ENCODE measurements at places on chromosomes 3 and 15. TPM values are rescaled to one million over a fixed set of nuclear protein-coding genes. Genes with fewer than 3 reads are reported as not detected.

The UQCC5 gene
- 5.8 TPM for total RNA-seq

The GOLGA8Q gene
- total RNA-seq = 0.71 TPM

The TBC1D2B gene
- 43.7 TPM for total RNA-seq

The TGM5 gene
- total RNA-seq = not detected

The KNG1 gene
- total RNA-seq = 451 TPM

The GOLGA8T gene
- not detected for total RNA-seq

The GOLGA8N gene
- 32.1 TPM for total RNA-seq

The GPR62 gene
- total RNA-seq = not detected

The PARP9 gene
- 35.5 TPM for total RNA-seq

The SLC28A2 gene
- 0.04 TPM for total RNA-seq

The SETMAR gene
- total RNA-seq = 7.3 TPM

The ZBED2 gene
- not detected for total RNA-seq

The CALML4 gene
- total RNA-seq = 5.5 TPM

The GASK1A gene
- total RNA-seq = 13.3 TPM

The C3orf20 gene
- total RNA-seq = not detected

The SERINC4 gene
- total RNA-seq = 0.26 TPM

GRCh38 chr3:134965865-134966481 is 170.9 kb downstream of the EPHB1 start:
- no peaks in the 10 kb centered on the region for H3K36me3 ChIP-seq
- no peaks in the 10 kb centered on the region for H3K4me1 ChIP-seq
- H3K27me3 ChIP-seq = no peaks in the 10 kb centered on the region
- DNase-seq = no peak
- H3K4me3 ChIP-seq = no peak overlapping the region

- no peak overlapping the region for H3K27ac ChIP-seq
- H3K4me3 ChIP-seq = no peak overlapping the region
- no peak for DNase-seq
- H3K36me3 ChIP-seq = no peaks in the 10 kb centered on the region
Measured at GRCh38 chr3:190436331-190436730, 13.4 kb downstream of the TMEM207 start.

DNA sequence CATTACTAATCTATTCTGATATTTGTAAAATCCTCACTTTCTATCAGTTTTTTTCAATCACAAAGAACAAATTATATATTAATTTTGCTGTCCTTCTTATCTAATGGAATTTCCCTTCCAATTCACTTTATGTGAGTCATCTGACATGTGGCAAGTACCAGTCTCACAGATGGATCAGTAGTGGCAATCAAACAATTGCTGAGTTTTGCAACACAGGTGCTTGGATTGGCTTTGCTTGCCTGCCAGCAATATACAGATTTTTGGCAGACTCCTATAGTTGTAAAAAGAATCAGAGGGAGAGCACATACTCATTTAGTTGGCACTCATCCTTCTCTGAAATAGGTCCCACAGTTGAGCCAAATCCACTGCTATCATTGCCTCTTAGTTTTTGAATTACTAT is 83.7 kb downstream of the BCHE start:
- H3K4me3 ChIP-seq = no peak overlapping the region
- no peak overlapping the region for H3K27ac ChIP-seq
- no peak for DNase-seq
- H3K4me1 ChIP-seq = no peaks in the 10 kb centered on the region

DNA sequence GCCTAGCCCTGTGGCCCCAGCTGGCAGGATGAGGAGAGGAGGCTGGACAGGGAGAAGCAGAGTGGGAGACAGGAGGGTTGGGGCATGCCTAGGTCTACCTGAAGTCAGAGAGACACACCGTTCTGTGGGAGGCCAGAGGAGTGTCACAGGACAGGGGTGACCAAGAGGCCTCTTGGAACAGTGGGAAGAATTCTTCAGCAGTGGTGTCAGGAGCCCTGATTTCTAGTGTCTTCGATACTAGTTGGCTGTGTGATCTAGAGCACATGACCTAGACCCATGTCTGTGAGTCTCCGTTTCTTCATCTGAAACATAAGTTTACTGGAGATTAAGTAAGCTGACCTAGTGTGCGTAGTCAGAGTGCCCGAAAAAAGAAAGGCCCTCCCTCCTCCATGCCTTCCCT is 92.2 kb downstream of the EEFSEC start:
- H3K4me1 ChIP-seq = no peaks in the 10 kb centered on the region
- no peaks in the 10 kb centered on the region for H3K27me3 ChIP-seq
- H3K4me3 ChIP-seq = no peak overlapping the region

GRCh38 chr15:64247535-64247905 is 84.7 kb upstream of the PPIB start:
- H3K4me1 ChIP-seq = no peaks in the 10 kb centered on the region
- no peaks in the 10 kb centered on the region for H3K27me3 ChIP-seq
- DNase-seq = no peak

DNA sequence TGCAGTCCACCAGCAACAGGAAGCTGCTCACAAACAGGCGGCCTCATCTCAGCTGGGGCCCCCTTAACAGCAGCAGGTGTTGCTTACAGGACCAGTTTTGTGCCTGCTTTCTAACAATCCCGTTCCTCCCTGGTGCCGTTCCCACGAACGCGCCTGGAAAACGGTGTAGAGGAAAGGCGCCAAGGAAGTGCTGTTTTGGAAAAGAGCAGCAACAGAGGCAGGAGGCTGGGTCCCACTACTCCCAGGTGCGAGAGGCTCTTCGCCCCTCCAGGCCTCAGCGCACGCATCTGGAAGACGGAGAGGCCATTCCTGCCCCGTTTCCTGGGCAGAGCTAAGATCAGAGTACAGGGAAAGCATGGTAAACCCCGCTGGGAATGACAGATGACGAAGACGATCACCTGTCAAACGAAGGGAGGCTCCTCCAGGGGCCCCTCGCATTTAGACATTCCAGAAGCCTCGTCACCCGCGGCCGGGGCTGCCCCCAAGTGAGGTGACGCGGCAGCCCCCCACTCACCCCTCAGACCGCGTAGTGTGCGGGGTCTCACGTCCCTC is 603 bp downstream of the SCAPER start:
- H3K27ac ChIP-seq = peak overlapping the region; percentile 85
- no peak for DNase-seq

GRCh38 chr3:157815739-157816138 is 290.5 kb downstream of the SHOX2 start:
- H3K4me3 ChIP-seq = no peak overlapping the region
- no peak for DNase-seq
- no peak overlapping the region for H3K27ac ChIP-seq
- no peaks in the 10 kb centered on the region for H3K27me3 ChIP-seq
- H3K36me3 ChIP-seq = no peaks in the 10 kb centered on the region

- no peaks in the 10 kb centered on the region for H3K36me3 ChIP-seq
- no peaks in the 10 kb centered on the region for H3K4me1 ChIP-seq
- DNase-seq = no peak
- H3K4me3 ChIP-seq = no peak overlapping the region
- H3K27ac ChIP-seq = no peak overlapping the region
Measured at GRCh38 chr3:147360646-147361453, 45.5 kb downstream of the ZIC4 start.

GRCh38 chr3:46059432-46059831 is 32.1 kb upstream of the XCR1 start:
- H3K36me3 ChIP-seq = no peaks in the 10 kb centered on the region
- no peak overlapping the region for H3K4me3 ChIP-seq
- DNase-seq = no peak

GRCh38 chr3:81214631-81215030 is 546.8 kb downstream of the GBE1 start:
- no peak overlapping the region for H3K4me3 ChIP-seq
- no peak for DNase-seq
- H3K27me3 ChIP-seq = no peaks in the 10 kb centered on the region
- no peak overlapping the region for H3K27ac ChIP-seq
- no peaks in the 10 kb centered on the region for H3K4me1 ChIP-seq

- H3K4me3 ChIP-seq = no peak overlapping the region
- no peak for DNase-seq
- H3K27ac ChIP-seq = no peak overlapping the region
- no peaks in the 10 kb centered on the region for H3K27me3 ChIP-seq
- no peaks in the 10 kb centered on the region for H3K4me1 ChIP-seq
Measured at GRCh38 chr3:54759166-54759565, 168.7 kb downstream of the LRTM1 start.

DNA sequence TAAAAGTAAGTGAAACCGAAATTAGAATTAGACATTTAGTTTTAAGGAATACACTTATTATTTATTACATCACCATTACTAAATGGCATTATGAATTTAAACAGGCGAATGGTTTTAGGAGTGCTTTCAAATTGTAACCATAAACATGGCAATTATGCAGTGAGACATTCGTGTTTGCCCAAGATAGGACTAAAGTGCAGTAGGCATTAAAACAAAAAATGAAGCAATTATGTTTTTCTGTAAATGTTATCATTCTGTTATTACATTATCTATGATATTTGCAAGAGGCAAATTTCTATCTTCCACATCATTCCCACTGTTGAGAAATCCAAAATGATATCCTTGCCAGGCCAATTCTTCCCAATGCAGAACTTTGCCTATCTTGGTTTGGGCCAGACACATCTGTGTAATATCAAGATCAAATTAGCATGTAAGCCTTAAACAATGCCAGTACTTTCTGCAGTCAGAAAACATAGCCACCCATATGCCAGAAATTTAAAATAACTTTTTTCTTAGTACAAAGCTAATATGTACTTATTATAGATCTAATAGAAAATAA is 156.9 kb downstream of the ATP8B4 start:
- H3K27ac ChIP-seq = no peak overlapping the region
- H3K4me3 ChIP-seq = no peak overlapping the region
- no peaks in the 10 kb centered on the region for H3K4me1 ChIP-seq
- H3K36me3 ChIP-seq = no peaks in the 10 kb centered on the region
- DNase-seq = no peak

GRCh38 chr3:158725348-158726011 is 6.8 kb downstream of the RARRES1 start:
- H3K27me3 ChIP-seq = no peaks in the 10 kb centered on the region
- peaks cover 21% of the 10 kb centered on the region for H3K4me1 ChIP-seq
- no peaks in the 10 kb centered on the region for H3K36me3 ChIP-seq
- no peak overlapping the region for H3K27ac ChIP-seq
- peak; percentile 84 for DNase-seq
- H3K4me3 ChIP-seq = no peak overlapping the region

- no peaks in the 10 kb centered on the region for H3K27me3 ChIP-seq
- H3K36me3 ChIP-seq = no peaks in the 10 kb centered on the region
- H3K4me1 ChIP-seq = no peaks in the 10 kb centered on the region
- no peak for DNase-seq
Measured at GRCh38 chr3:72338942-72339669, 509.1 kb downstream of the SHQ1 start.

- no peak for DNase-seq
- no peak overlapping the region for H3K4me3 ChIP-seq
- H3K4me1 ChIP-seq = no peaks in the 10 kb centered on the region
- no peaks in the 10 kb centered on the region for H3K27me3 ChIP-seq
Measured at GRCh38 chr3:12175137-12175593, 16.5 kb upstream of the TIMP4 start.

GRCh38 chr15:53196242-53196641 is 406.1 kb upstream of the ONECUT1 start:
- no peak overlapping the region for H3K4me3 ChIP-seq
- no peaks in the 10 kb centered on the region for H3K27me3 ChIP-seq
- H3K4me1 ChIP-seq = no peaks in the 10 kb centered on the region

DNA sequence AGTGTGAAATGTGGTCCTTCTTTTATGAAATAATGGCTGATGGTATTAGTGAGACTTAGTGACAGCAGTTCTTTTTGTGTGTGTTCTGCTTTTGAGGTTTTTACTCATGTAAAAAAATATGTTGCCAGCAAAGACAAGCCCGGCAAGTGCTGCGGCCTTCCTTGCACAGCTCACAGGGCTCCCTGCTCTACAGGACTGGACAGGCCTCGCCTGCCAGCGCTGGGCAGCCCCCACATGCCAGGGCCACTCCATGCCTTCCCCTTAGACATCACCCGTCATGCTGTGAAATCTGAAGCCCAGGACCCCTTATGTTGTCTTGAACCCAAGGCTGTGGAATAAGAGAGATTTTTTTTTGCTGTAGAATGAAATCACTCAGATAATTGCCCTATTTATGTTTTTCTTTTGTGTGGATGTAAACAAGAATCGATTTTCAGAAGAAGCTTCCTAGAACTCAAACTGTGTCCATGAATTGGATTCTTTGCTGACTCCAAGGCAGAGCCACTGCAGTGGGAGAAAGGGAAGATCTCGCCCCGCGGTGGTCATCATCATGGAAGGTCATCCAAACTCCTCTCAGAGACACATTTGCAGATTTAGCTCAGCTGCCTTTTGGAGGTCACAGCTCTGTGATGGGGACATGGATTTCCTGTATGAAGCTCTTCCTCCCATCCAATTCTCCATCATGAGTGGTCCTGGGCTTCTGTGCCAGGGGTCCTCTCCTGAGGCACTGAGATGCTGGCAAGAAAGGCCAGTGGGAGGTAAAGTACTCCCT is 150.8 kb downstream of the ATP10A start:
- no peaks in the 10 kb centered on the region for H3K36me3 ChIP-seq
- peak; percentile 32 for DNase-seq
- no peak overlapping the region for H3K4me3 ChIP-seq
- no peaks in the 10 kb centered on the region for H3K4me1 ChIP-seq
- H3K27ac ChIP-seq = no peak overlapping the region
- no peaks in the 10 kb centered on the region for H3K27me3 ChIP-seq

- H3K4me3 ChIP-seq = peak overlapping the region; percentile 56
- no peaks in the 10 kb centered on the region for H3K36me3 ChIP-seq
- H3K4me1 ChIP-seq = no peaks in the 10 kb centered on the region
- peak overlapping the region; percentile 55 for H3K27ac ChIP-seq
- H3K27me3 ChIP-seq = no peaks in the 10 kb centered on the region
- DNase-seq = no peak
Measured at GRCh38 chr3:58584690-58585004, 7.5 kb upstream of the FAM107A start.

- no peaks in the 10 kb centered on the region for H3K27me3 ChIP-seq
- H3K4me1 ChIP-seq = peaks cover 11% of the 10 kb centered on the region
- DNase-seq = no peak
- H3K27ac ChIP-seq = no peak overlapping the region
- H3K36me3 ChIP-seq = no peaks in the 10 kb centered on the region
Measured at GRCh38 chr3:157104928-157105652, 54.9 kb downstream of the CCNL1 start.

DNA sequence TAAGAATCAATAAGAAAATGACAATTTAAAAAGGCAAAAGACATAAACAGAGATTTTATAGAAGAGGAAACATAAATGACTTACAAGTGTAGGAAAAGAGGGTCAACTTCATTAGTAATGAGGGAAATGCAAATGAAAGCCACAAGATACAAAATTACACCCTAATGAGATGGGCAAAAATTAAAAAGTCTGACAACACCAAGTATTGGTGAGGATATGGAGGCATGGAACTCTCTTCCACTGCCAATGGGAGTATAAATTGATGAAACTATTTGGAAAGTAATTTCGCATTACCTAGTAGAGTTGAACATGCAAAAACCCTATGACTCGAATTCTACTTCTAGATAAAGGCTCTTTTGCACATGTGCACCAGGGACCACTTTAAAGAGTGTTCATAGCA is 28.2 kb upstream of the ITGA11 start:
- no peak overlapping the region for H3K27ac ChIP-seq
- no peak overlapping the region for H3K4me3 ChIP-seq
- no peaks in the 10 kb centered on the region for H3K36me3 ChIP-seq
- DNase-seq = no peak
